ENCODE measurements at places on chromosomes 4 and X. TPM values are rescaled to one million over a fixed set of nuclear protein-coding genes. Genes with fewer than 3 reads are reported as not detected.

DNA sequence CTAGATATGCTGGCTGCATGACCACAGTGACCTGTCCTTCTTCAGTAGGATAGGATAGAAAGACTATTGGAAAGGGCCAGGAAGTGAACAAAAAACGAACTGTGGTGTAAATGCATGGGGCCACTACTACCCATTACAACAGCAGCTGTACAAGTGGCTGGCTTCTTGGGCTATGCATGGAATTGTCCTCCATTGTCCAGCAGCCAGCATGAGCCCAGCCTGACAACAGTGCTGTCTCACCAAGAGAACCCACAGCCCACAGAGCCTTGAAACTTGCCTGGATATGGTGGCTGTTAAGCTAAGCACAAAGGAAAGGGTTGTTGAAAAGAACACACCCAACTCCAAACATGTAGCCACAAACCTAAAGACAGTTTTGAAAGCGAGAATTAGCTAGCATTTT, 330.2 kb upstream of the F9 start:
- no peak for DNase-seq

- DNase-seq: no peak
Observed at GRCh38 chr4:172495769-172496168, 672.8 kb upstream of the GALNT7 start.

GRCh38 chr4:140448830-140449229, 21.4 kb upstream of the CLGN start:
- no peak for DNase-seq

DNA sequence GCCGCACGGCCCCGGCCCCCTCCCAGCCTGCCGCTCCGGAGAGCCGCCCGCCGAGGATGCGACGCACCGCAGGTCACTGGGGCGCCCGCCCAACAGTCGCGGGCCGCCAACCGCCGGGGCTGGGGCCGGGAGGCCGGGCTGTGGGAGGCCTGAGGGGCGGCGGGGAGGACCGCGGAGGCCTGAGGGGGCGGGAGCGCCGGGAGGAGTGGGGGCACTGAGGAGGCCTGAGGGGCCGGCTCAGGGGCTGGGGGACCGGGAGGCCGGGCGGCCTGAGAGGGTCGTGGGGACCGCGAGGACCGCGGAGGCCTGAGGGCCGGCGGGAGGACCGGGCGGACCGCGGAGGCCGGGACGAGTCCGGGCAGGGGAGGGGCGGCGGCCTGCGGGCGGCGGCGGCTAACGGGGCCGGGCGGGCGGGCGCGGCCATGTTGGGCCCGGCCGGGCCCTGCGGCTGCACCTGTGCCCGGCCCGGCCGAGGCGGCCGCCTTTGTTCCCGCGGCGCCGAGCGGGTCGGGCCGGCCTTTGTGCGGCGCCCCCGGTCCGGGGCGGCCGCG, 353 bp downstream of the NSD2 start:
- DNase-seq: no peak

GRCh38 chr4:13159041-13159620, 325.0 kb downstream of the RAB28 start:
- no peak for DNase-seq

- DNase-seq: no peak
Observed at GRCh38 chr4:71293705-71294104, 45.1 kb upstream of the SLC4A4 start.

DNA sequence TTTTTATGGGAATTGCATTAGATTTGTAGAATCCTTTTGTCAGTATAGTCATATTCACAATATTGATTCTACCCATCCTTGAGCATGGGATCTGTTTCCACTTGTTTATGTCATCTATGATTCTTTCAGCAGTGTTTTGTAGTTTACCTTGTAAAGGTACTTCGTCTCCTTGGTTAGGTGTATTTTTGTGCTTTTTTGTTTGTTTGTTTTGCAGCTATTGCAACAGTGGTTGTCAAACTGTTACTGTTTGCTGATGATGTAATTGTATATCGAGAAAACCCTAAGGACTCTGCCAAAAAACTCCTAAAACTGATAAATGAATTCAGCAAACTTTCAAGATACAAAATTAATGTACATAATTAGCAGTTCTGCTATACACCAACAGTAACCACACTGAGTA, 127.9 kb upstream of the AR start:
- DNase-seq: no peak

The ETDA gene
- total RNA-seq: not detected

All from urinary bladder (tissue), 4 donors.